NCI-H524 treated with DMSO at 0.1 percent for 48 hours (cell line): ENCODE measurements at places on chromosomes 2 and 18.

GRCh38 chr2:219124381-219125110 lies 36.1 kb downstream of the NHEJ1 start:
- no peak for DNase-seq

DNA sequence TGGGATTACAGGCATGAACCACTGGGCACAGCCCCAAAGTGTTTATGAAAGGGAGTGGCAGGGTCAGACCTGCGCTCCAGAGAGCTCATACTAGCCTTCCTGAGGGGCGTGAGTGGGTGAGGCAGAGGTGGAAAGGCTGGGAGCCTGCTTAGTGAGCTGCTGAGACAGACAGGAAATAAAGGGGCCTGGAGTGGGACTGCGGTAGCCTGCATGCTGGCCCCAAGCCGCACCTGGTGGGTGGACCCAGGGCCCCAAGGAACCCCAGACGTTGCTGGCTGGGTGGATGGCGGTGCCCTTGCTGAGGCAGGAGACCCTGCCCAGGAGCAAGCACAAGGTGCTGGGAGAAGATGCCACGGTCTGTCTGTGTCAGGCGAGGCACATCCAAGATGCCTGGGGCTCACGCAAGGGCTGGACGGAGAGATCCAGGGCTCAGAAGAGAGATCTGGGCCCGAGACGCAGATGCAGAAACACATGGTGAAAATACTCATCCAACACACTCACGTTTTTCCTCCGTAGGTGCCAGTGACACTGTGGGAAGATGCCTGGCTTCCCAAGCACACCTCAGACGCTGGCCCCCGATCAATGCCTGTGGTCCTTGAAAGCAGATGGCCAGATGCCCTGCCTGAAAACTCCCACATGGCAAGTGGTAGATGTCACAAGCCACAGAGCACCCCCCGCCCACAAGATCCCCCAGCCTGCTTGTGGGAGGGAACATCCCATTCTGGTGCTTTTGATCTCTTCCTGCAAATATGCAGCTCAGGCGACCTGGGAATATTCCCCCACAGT lies 151.1 kb downstream of the GLI2 start:
- DNase-seq, result peak; percentile 62

- no peak for DNase-seq
Measured at GRCh38 chr2:68362749-68363148, 2.3 kb upstream of the PLEK start.

DNA sequence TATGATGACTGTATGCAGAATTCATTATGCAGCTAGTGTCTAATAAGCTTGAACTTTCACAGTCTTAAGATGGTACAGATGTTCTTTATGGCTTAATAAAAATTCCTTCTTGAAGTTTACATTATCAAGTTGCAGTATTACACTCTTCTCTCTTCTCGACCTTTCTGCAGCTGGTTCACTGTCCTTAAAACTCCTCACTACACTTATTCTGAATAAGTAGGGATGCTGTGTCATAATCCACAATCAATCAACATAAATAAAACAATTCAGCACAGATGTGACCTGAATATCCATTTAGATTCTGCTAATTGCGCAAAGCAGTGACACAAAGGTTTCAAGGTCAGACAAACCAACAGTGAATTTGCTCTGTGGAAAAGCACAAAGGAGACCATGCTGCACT lies 356.8 kb downstream of the SUCLG1 start:
- peak; percentile 16 for DNase-seq

DNA sequence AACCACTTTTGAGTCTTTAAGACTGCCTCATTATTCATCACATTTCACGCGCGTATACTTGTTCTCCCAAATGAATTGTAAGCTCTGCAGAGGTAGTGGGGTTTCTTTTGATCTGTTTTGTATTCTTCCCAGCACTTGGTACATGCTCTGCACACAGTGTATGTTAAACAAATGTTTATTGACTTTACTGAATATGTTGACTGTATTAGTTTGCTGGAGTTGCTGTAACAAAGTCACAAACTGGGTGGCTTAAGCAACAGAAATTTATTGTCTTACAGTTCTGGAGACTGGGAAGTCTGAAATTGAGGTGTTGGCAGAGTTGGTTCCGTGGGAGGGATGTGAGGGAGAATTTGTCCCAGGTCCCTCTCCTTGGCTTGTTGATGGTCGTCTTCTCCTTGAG lies 65.1 kb downstream of the CDK15 start:
- no peak for DNase-seq

DNA sequence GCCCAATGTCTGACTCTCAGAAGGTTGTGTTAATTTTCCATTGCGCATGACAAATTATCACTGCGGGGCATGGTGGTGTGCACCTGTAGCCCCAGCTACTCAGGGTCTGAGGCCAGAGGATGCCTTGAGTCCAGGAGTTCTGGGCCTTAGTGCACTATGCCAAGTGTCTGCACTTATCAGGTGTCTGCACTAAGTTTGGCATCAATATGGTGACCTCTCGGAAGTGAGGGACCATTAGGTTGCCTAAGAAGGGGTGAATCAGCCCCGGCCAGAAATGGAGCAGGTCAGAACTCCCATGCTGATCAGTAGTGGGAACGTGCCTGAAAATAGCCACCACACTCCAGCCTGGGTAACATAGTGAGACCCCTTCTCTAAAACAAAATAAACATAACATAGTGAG lies 61.7 kb upstream of the ZNF532 start:
- DNase-seq, result no peak

DNA sequence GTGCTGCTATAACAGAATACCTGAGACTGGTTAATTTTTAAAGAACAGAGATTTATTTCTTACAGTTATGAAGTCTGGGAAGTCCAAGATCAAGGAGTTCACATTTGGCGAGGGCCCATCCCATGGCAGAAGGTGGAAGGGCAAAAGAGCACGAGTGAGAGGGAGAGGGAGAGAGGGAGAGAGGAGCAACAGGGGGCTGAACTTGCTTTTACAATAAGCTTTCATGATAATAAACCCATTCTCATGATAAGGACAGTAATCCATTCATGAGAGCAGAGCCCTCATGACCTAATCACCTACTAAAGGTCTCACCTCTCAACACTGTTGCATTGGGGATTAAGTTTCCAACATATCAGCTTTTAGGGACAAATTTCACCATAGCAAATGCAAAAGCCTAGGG lies 45.3 kb downstream of the DSC3 start:
- no peak for DNase-seq

- DNase-seq, result no peak
Measured at GRCh38 chr2:208033701-208034502, 8.6 kb upstream of the PLEKHM3 start.
